ENCODE measurements at places on chromosomes 3 and 15.

DNA sequence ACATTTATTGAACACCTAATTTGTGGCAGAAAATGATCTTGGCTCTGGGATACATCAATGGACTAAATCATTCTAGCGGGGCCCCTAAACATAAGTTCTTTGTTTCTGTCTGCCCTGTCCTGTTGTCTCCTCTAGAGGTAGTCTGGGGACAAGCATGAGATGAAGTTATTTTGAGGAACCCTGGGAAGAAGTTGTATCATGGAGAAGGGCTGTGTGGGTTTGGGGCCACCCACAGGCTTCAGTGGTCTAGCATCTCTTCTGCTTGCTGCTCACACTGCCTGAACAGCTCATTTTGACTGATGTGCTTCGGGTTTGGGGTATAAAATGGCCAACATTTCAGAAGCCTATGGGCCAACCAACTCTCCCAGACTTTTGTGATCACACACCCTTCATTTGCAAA is 50.3 kb upstream of the OSBPL11 start:
- DNase-seq: no peak

DNA sequence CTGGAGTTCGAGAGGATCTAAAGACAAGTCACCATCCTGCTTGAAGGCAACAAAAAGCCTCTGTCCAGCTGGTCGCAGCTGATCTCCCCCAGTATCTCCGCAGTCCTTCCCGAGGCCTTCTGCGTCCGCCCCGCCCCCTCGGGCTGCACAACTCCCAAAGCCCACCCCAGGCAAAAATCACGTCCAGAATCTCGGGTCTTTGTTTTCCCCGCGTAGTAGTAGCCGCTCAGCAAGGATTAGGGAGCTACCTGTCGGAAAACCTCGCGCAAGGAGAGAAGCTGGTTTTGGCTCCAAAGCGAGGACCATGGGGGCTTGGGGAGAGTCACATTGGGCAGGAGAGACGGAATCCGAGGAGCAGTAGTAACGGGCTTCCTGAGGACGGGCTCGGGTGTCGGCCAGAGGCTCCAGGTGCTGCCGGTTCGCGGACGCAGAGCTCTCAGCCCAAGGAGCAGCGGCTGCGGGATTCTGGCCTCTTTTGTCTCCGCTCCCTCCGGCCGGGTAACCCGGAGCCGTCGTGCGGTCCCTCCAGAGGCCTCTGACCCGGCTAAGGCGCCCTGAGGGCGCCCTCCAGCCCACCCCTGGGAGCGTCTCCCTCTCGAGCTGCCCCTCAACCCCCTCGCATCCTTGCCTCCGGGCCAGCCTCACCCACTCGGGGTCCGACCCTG is 401 bp downstream of the ZSCAN29 start:
- DNase-seq: peak; percentile 32

DNA sequence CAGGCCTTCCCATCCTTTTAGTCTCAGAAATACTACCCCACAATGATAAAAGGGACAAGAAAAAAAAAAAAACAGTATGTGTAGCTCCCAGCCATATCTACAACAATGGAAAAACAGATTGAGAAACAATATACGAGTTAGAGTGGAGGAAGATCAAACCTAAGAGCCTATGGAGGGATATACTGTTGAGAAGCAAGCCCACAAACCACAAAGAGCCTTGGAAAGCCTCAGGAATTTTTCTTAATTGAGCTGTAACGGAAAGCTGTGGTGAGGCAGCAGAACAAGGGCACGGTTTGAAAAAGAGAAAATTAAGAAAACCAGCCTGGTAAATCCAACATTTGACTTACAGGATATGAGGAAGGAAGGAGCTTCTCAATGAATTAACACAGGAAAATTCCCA is 21.4 kb downstream of the KPNA1 start:
- no peak for DNase-seq

GRCh38 chr3:63047068-63047467 is 171.9 kb upstream of the CADPS start:
- DNase-seq: no peak

DNA sequence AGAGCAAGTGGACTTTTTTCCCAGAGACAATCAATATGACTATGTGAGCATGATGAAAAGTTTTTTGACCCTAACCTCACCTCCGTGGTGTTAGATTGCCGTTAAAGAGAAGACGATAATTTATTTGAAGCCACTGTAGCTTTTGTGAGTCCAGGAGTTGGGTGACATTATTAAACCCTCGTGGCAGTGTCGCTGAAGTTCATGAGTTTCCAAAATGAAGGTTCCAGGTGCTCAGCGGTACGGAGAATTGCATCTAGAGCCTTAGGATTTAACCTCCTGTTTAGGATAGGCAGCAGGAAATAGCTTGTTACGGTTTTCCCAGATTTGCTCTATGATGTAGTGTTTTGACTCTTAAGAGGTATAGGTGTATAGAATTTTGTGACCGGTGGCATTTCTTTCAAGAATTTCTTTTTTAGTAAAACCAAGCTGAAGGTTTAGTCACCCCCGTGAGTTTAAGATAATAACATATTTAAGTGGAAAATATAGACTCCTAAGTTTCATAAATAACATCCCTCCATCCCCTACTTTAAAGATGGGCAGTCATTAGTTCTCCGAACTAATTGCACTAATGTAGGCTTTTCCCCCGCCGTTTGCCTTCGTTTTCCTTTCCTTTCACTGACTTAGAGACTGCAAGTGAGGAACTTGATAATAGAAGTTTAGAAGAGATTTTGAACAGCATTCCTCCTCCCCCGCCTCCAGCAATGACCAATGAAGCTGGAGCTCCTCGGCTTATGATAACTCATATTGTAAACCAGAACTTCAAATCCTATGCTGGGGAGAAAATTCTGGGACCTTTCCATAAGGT is 2.0 kb downstream of the SMC4 start:
- peak; percentile 15 for DNase-seq

DNA sequence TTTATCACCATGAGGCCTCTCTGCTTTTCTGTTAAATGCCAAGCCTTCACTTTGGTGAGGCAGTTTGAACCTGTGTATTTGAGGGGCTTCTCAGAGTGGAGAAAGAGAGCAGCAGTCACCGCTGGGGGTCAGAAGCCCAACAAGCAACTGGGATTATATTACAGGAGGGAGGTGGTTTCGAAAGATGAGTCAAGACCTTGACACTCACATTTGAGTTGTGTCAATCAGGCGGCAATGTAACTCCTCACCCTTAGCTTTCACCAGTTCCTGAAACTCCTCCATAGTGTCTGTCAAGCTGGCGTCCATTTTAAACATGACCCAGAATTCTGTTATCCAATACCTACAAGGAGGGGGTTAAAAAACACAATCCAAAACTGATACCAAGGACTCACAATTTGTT is 46.5 kb downstream of the RASGRP1 start:
- no peak for DNase-seq

- DNase-seq: no peak
Measured at GRCh38 chr3:48248095-48248850, 7.4 kb downstream of the ZNF589 start.

DNA sequence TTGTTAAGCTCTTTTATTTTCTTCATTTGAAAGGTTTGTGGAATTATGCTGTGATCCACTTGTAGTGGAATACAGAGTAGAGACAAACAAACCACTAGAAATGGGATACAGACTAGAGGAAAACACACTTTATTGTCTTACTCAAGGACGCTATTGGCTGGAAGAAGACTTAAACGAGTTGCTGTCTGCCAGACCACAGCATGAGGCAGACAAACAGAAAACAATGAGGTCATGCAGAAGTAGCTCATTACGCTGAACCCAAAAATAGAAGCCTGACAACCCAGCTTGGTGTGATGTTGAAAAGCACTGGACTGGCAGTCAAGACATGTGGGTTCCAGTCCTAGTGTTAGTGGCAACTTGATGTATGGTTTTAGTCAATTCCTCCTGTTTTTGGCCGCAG is 62.4 kb upstream of the P3H2 start:
- no peak for DNase-seq

GRCh38 chr3:105260385-105260784 is 106.3 kb upstream of the ALCAM start:
- no peak for DNase-seq

DNA sequence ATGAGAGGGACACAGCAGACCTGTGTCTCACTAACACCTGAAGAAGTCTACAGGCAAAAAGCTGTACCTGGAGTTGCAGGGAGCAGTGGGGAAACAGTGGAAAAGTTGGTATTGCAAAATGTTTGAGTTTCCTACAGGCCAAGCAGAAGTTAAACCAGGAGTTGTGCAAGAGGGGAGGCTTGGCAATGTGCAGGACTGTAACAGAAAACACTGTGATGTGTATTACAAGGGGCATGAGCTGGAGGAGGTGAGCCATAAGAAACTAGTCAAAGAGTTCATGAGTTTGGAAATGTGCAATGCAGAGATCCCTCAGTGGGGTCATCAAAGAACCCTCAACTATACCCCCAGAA is 47.1 kb upstream of the SERPINI2 start:
- no peak for DNase-seq

- DNase-seq: no peak
Measured at GRCh38 chr3:61090389-61091169, 160.7 kb downstream of the FHIT start.

DNA sequence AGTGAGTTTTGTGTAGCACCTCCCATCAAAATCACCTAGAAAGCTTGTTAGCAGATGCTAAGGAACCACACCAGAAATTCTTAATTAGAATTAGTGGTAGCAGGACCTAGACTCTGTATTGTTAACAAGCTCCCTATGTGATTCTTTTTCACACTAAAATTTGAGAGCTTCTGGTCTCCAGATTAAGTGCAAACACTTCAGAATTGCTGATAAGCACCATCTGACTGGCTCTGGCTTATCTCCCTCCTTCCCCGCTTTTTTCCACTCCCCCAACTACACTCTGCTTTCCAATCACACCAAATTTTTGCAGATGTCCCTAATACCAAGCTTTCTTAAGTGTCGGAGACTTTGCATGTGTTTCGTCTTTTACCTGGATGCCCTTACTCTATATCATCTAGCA is 410.1 kb upstream of the DPH6 start:
- no peak for DNase-seq

- DNase-seq: no peak
Measured at GRCh38 chr3:2568156-2568555, 469.5 kb downstream of the CNTN4 start.

DNA sequence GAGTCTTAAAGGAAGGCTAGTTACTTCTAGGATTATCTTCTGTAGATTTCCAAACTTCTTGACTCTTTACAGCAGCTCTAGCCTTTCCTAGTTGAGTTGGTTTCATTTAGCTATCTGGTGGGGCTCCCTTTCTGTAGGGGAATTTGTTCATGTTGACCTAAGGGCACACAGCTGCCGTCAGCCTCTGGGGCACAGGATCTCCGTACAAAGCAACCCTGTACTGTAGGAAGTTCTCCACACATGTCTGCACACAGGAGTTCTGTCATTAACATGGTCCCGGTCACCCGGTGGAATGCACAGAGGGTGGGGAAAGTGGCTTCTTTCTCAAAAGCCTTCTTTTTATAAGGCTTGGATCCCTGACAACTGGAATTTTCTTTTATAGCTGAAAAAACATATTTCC is 88.7 kb upstream of the TNIK start:
- peak; percentile 32 for DNase-seq

- no peak for DNase-seq
Measured at GRCh38 chr3:36434687-36435426, 54.6 kb downstream of the STAC start.

DNA sequence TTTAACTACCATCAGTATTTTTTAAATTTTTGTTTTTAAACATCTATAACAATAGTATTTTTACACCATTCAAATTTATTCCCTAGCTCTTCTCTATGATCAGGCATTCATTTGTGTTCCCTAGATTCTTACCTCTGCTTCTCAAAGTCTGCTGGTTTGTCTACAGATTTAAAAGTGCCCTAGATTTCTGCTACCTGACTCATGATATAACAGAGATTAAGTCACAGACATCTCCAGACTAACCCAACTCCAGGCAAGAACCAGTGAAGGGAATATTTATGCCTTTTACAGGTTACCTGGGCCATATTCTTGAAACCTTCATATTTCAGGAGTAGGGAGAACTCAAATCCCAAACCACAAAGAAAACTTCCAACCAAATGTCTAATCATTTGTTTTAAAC is 38.8 kb downstream of the ADAM10 start:
- DNase-seq: no peak

DNA sequence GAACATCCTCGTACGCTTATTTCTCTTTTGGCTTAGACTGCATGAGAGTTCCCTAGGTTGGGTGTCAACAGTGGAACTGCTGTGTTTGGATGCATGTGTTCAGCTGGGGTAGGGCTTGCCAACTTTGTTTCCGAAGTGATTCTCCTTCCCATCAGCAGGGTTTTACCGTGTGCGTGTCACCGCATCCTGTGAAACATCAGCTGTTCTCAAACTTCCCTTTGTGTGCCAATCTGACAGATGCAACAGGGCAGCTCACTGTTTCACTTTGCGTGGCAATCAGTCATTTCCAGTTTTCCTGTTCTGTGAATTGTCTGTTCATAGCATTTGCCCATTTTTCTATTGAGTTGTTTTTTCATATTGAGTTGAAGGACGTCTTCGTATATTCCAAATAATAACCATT is 218.8 kb downstream of the VPS13C start:
- no peak for DNase-seq

DNA sequence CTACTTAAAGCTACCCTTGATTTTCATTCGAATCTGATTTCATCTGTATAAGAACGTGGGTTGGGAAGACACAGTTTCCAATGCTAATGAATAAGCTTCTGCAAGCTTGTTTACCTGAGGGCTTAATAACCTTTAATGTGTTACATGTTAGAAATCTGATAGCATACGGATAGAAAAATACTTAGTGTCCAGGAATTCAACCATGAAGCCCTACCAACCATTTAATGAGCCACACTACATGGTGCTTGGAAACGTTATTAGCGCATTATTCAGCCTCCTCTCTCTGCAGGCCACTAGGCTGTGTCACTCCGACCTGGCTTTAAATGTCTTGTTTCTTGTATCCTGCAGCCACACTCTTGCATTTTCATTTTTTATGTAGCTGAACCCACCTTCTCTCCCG is 1.6 kb downstream of the FAM81A start:
- DNase-seq: no peak

GRCh38 chr15:55992769-55993110 is 672 bp downstream of the NEDD4 start:
- no peak for DNase-seq

- DNase-seq: no peak
Measured at GRCh38 chr3:170726976-170727661, 141.2 kb upstream of the SLC7A14 start.

- no peak for DNase-seq
Measured at GRCh38 chr3:107216711-107217110, 160.5 kb upstream of the CCDC54 start.

- no peak for DNase-seq
Measured at GRCh38 chr3:50405249-50405648, 45.9 kb upstream of the TMEM115 start.

- DNase-seq: no peak
Measured at GRCh38 chr15:75238150-75238549, 20.0 kb upstream of the GOLGA6C start.

- DNase-seq: no peak
Measured at GRCh38 chr15:100729461-100729860, 127.1 kb downstream of the ASB7 start.

- DNase-seq: peak; percentile 8
Measured at GRCh38 chr3:142857056-142857455, 31.8 kb downstream of the PCOLCE2 start.

All from HuH-7.5 (cell line).